ENCODE measurements at places on chromosomes 12 and 14.

- no peak for DNase-seq
Measured at GRCh38 chr14:29462772-29463171, 464.9 kb downstream of the PRKD1 start.

GRCh38 chr14:38129705-38130104 lies 78.0 kb upstream of the SSTR1 start:
- no peak for DNase-seq

DNA sequence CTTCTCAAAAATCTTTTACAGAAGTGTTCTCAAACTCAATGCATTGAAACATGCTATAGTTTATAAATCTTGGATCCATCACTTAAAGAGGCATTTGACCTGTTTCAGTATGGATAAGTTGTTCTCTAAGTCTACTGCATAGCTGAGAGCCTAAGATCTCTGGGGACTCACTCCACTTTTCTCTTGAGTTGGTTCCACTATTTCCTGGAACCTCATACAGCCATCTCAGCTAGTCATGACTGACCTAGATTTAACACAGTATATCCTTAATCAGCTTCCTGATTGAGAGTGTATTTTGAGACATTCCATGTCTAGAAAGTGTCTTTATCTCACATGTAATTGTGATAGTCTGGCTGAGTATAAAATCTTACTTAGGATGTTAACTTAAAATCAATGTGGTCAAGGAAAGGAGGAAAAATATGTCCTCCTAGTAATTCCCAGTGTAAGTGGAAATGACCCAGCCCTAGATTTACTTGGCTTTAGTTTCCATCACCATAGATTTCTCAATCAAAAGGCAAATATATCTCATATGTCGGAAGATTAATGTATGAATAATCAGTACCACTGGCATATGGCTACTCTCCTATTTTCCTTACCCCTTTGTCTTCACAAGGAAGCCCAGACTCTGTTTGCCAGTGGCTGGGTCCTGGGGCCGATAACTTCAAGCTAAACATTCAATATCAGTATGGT lies 61.9 kb downstream of the KICS2 start:
- no peak for DNase-seq

DNA sequence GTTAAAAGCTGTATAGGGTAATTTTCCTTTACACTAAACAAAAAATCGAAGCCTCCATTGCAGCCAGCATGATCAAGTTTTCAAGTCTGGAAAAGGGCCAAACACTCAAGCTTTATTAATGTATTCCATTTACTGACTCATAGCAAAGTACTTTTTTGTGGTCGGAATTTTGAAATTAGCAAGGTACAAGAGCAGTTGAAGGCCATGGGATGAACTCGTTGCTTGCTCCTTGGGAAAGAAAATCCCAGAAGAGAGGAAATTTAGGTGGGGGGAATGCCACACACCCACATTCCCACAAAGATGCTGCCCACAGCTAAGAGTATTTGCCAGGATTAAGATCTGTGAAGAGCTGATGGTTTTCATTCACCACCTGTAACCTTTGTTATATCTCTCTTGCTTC lies 333.7 kb downstream of the EGLN3 start:
- no peak for DNase-seq

DNA sequence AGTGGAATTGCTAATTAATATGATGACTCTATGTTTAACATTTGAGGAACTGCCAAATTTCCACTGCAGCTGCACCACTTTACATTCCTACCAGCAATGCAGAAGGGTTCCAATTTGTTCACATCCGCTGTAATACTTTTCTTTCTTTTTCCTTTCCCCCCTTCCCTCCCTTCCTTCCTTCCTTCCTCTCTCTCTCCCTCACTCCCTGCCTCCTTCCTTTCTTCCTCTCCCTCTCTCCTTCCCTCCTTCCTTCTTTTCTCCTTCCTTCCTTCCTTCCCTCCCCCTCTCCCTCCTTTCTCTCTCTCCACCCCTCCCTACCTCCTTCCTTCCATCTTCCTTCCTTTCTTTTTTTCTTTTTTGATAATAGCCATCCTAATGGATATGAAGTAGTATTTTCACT lies 3.2 kb upstream of the PFKM start:
- DNase-seq = no peak

GRCh38 chr12:53755451-53755891 lies 3.7 kb upstream of the CISTR start:
- no peak for DNase-seq

- DNase-seq = no peak
Measured at GRCh38 chr14:94176808-94177207, 2.7 kb downstream of the PPP4R4 start.

GRCh38 chr14:50932592-50933495 lies 11.4 kb downstream of the PYGL start:
- DNase-seq = no peak

- DNase-seq = no peak
Measured at GRCh38 chr14:39374851-39375250, 57.4 kb downstream of the FBXO33 start.

DNA sequence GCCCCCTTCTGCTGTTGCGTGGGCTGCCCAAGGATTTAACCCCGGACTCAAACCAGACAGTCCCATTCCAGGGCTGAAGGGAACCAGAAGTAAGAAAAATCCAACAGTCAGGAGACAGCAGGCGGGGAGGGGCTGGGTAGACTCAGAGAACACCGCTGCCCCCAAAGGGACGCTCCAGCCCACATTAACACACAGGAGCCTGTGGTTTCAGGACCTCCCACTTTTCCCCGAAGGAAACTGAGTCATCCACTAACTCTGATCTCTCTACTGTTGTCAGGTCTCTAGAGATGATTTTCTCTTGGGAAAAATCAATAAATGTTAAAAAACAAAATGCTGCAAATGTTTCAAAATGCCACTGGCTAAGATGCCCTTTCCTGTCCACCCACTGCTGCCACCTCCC lies 41.6 kb downstream of the FBXO21 start:
- no peak for DNase-seq

- no peak for DNase-seq
Measured at GRCh38 chr12:12025799-12026386, 44.8 kb upstream of the BCL2L14 start.

DNA sequence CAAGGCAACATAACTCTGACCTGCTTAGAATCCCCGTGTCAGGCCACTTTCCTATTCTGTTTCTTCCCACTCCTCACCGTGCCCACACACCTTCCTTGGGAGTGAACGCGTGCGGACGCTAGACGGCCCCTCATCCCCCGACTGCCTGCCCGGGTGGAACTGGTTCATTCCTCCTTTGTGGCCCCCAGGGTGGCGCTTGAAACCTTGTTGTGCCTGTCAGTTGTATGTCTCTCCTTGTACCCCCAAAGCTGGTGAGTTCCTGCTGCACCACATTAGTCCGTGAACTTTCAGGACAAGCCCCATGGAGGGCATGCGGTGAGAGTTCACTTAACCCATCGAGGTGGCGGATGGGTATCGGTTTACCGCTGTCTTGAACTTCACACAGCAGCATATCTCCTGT lies 46.7 kb downstream of the SSH1 start:
- no peak for DNase-seq

DNA sequence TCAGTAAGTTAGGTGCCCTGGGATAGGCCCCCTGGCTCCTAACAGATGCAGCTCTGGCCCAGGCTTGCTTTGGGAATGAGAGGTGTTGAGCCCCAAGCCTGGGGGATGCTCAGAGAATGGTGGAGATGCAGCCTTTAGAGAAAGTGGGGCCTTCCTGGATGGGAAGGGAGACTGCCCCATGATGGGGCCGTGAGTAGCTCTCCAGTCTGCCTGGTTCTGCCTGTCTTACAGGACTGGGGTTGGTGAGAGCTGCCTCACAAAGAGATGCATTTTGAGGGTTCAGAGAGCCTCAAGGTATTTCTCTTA lies 523 bp upstream of the VRTN start:
- DNase-seq = no peak

DNA sequence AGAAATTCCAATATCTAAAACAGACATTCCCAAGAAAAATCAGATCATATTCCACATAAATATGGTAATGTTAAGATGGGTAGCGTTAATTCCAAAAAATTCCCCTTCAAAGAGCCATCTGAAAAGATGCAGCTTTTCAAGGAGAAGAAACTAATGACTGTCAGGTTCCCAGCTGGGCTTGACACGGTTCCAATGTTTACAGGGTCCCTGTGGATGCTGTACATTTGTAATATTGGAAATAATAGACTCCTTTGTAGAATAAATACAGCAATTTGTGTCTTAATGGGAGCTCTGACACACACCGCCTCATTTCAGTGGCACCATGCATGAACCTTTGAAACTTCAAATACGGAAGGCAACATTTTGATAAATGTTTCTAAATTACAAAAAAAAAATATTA lies 140.6 kb downstream of the ITPR2 start:
- DNase-seq = no peak

DNA sequence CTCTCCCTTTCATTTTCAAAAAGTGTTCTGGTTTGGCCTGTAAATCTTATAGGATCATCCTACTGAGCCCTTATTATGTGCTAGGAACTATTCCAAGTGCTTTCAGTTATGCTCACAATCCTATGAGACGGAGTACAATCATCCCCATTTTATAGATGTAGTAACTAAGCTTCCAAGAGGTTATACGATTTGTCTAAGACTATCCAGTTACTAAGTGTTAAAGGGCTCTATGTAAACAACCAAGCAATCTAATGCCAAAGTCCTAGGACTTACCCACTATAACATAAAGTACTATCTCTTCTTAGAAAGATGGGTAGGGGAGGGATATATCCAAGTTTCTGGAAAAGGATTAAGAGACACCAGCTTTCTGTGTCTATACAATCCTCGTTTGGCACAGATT lies 6.7 kb downstream of the CFL2 start:
- no peak for DNase-seq

DNA sequence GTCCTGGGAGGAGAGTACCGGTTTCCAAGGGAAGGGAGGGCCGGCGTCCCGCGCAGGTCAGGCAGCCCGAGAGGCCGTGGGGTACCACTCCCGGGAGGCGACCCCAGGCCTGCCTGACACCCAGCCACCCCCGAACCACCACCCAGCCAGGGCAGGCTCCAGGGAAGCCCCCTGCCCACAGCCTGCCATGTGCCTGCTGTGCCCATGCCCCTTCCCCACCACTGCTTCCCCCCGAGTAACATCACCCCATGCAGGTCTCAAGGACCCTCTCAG lies 2.3 kb downstream of the NUDT14 start:
- no peak for DNase-seq

DNA sequence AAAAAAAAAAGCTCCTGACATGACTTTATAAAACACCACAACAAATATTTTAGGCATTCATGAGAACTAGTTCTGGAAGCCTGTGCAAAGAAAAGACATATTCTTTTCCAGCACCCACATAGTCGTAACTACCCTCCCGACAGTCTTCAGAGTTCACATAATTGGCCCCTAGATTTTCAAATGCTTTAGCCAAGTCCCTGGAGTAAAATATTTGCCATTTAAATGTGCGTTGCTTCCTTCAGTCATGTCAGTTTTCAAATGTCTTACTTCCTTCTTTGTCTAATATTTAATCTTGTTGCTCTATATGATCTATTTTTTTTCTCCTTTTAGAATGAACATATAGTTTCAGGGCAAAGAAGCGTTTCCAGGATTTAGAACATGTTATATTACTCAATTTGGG lies 66.8 kb upstream of the KRAS start:
- DNase-seq = no peak

GRCh38 chr12:31752450-31752849 lies 23.6 kb upstream of the AMN1 start:
- no peak for DNase-seq

DNA sequence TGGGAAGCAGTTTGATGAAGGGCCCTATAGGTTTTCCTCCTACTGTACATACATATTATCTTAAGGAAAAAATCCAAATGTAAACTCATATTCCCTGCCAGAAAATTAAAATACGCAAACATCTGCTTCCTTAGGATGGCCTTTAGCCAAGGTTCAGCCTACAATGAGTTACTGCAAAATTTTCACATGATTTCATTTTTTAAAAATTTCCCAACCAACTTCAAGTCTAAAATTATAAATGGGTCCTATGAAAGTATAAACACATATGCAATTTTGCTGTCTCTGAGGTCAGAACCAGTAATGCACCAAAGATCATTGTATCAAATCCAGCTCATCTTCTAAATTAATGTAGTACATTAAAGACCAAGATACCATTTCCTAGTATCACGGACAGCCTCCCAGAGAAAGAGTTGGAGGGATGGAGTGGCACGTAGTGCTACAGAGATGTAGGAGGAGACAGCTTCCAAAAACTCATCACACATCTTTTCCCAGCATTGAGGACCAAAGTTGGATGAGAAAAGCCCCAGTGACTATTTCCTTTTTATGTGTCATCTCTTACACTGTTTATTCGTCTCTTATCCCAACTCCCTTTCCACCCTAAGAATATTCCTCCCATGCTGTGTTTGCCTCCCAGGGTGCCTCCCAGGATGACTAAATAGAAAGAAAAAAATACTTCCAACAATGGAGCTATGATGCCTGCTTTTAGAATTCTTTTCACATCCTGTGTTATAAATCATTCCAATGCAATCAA lies 92.3 kb upstream of the SLCO1C1 start:
- DNase-seq = no peak

DNA sequence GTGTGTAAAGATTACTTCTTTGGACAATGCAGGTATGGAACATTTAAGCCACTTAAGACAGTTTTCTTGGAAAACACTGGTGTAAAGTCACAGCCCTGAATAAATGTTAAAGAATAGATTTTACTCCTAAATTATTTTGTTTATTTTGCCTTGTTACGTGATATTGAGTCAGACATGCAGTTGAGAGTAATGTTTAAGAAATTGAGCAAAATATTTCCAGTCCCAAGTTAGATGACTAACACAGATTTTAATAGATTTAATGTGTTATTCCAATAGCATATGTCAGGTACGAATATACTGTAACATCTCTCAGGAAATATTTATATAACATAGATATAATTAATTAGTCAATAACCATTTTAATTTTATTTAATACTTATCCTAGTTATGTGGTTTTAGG lies 1361.7 kb downstream of the FSCB start:
- no peak for DNase-seq
